Psoas muscle (tissue), 8 donors: ENCODE measurements at places on chromosomes 1 and 21. TPM values are rescaled to one million over a fixed set of nuclear protein-coding genes. Genes with fewer than 3 reads are reported as not detected.

GRCh38 chr21:17777072-17777765 is 41.9 kb downstream of the C21orf91 start:
- DNase-seq: no peak

- DNase-seq: no peak
These were observed 259.2 kb upstream of the KAZN start for GRCh38 chr1:14339288-14339687.

GRCh38 chr21:35801391-35801790 is 258.9 kb downstream of the SETD4 start:
- DNase-seq: no peak

DNA sequence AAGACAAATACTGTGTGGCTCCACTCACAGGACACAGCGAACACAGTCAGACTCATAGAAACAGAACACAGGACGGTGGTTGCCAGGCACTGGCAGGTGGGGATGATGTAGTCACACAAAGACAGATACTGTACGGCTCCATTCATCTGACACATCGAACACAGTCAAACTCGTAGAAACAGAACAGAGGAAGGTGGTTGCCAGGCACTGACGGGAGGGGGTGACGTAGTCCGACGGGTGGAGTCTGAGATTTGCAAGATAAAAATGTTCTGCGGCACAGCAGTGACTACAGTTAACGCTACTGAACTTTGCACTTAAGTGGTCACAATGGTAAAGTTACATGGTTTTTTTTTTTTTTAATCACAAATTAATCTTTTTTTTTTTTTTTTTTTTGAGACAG is 18.7 kb downstream of the C21orf58 start:
- no peak for DNase-seq

DNA sequence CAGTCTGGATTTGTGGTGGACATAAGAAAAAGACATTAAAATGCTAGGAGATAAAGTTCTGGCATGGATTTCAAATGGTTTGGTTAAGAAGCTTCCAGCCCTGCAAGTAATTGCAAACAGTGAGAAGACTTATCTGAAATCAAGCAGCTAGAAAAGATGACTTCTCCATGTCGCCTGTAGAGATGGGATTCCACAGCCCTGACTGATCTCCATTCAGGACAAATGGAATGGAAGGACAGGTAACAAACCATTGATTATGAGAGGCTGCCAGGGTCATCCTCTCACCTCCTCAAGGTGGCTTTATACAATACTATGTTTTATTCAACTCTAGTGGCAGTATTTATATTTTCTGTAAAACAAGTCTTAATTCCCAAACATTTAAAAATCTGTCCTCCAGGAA is 237.9 kb downstream of the HLX start:
- no peak for DNase-seq

- no peak for DNase-seq
These were observed 9.5 kb upstream of the BCAR3 start for GRCh38 chr1:93690921-93691789.

DNA sequence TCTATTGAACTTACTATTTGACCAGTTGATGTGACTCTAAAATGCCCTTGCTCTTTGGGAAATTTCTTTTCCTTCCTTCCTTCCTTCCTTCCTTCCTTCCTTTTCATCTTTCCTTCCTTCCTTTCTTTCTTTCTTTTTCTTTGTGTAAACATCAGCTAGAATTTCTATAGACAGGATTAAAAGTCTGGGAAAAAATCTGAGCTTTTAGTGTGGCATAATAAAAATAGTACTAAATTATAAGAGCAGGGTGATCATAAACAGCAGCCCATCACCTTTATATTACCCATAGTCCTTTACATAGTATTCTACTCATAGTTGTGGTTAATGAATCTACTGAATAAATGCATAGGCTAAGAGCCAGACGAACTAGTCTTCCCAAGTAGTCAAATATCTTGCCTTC is 281.0 kb upstream of the DAB1 start:
- no peak for DNase-seq

- no peak for DNase-seq
These were observed 51.6 kb downstream of the IRF2BP2 start for GRCh38 chr1:234558330-234558836.

- no peak for DNase-seq
These were observed 55.2 kb downstream of the UBR4 start for GRCh38 chr1:19154876-19155275.

- DNase-seq: no peak
These were observed 17.5 kb downstream of the PDE9A start for GRCh38 chr21:42670884-42671283.

DNA sequence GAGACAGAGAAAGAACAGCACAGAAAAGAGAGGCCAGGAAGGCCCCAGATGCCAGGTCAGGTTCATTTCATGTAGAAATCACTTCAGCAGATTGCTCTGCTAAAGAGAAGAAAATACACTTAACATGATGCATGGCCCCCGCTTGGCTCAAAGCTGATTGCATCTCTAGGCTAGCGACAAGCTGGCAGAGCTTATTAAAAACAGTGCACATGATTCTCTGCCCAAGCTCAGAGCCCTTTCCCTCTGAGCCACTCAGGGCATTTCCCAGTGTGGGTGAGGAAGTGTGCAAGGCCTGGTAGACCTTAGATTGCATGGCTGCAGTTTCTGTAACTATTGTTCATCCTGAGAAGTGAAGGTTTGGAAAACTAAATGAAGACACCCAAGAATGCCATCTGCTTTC is 3.3 kb upstream of the CAPN9 start:
- no peak for DNase-seq

GRCh38 chr1:99645699-99646531 is at the start of gene PALMD:
PALMD (plus strand) TSS chr1:99646113; CDS start chr1:99646318, 205 bp downstream.
- DNase-seq: peak; percentile 70

DNA sequence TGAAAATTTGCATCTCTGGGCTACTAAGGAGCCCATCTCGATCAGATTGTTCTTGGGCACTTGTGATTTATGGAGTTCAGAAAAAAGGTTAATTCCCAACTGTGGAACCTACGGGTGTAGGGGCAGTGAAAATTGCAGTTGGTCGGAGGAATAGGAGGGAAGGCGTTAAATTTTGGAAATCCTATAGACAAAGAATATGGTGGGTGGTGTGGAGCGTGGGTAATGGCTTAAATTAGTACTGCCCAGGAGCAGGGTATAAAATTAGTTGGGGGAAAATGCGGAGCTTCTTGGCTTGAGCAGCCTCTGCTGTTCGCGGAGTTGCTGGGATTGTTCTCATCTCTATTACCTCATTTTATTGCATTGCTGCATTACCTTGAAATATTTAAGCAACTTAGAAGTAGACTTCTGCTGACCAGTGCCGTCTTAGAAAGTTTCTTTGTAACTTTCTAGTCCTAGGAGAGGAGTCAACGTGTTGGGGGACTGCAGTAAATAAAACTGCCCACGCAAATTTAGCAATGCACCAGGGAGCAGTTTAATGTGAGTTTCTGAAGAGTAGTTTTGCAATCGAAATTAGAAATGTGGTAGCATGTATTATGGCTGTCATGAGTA is 514 bp downstream of the S1PR1 start:
- no peak for DNase-seq

GRCh38 chr21:45322960-45323461 is 35.3 kb upstream of the POFUT2 start:
- DNase-seq: peak; percentile 59

GRCh38 chr1:208431721-208432120 is 187.5 kb upstream of the PLXNA2 start:
- no peak for DNase-seq

DNA sequence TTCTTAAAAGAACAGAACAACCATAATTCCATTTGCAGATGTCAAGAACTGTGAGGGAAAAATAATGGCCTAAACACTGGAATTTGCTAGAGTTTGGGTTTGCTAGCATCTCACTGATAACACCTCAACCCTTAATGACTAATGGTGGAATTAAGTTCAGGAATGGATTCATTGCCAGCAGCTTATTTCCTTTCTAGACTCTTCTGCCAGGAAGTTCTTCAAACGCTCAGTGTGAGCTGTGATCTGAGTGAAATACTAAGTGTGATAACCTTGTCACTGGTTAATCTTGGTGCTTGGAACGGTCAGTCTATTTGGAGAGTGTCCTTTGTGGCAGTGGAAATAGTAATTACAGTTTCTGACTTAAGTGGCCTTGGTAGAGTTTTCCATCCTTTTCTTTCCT is 21.6 kb upstream of the PLEKHM2 start:
- no peak for DNase-seq

- DNase-seq: no peak
These were observed 346.9 kb upstream of the DAB1 start for GRCh38 chr1:57770772-57771171.

- DNase-seq: no peak
These were observed 45.3 kb upstream of the EDN2 start for GRCh38 chr1:41529621-41530395.

GRCh38 chr1:233647073-233647472 is 33.2 kb downstream of the KCNK1 start:
- DNase-seq: no peak

DNA sequence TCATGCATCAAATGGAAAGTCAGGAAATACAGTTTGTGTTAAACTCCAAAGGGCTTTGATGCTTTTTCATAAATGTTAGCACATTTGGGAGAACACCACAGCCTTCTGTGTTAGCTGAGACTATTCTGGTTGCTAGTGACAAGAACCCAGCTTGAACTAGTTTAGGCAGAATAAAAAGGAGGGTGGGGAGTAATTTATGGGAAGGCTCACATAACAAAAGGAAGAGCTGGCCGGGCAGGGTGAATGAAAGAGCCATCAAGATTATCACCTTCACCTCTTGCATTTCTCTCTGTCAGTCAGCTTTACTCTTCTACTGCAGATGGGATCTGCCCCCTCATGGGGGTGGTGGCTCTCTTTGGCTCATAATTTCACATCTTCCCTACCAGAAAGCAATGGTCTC is 75.4 kb upstream of the VTCN1 start:
- DNase-seq: no peak

- DNase-seq: no peak
These were observed 52.8 kb downstream of the RAP1GAP start for GRCh38 chr1:21616372-21616771.

- no peak for DNase-seq
These were observed 43.7 kb downstream of the SYT6 start for GRCh38 chr1:114109981-114110380.

GRCh38 chr1:41325801-41326200 is 35.4 kb upstream of the FOXO6 start:
- no peak for DNase-seq

GRCh38 chr21:46154155-46154954 is 1.0 kb downstream of the FTCD start:
- DNase-seq: peak; percentile 44

- no peak for DNase-seq
These were observed 474.1 kb downstream of the SMYD3 start for GRCh38 chr1:246032984-246033383.

The SLAMF9 gene
- not detected for polyA plus RNA-seq

The LRRN2 gene
- polyA plus RNA-seq: 0.94 TPM

The CNKSR1 gene
- 11.0 TPM for polyA plus RNA-seq

The SPATA21 gene
- 0.52 TPM for polyA plus RNA-seq

The MRPL20 gene
- polyA plus RNA-seq: 308 TPM

The SYPL2 gene
- polyA plus RNA-seq: 66.2 TPM

The PHLDA3 gene
- polyA plus RNA-seq: 55.1 TPM

The PRDM16 gene
- 0.20 TPM for polyA plus RNA-seq

The CLDN17 gene
- not detected for polyA plus RNA-seq

The PAQR6 gene
- 0.30 TPM for polyA plus RNA-seq

The DYNLT5 gene
- 0.55 TPM for polyA plus RNA-seq

The CLCA2 gene
- polyA plus RNA-seq: 0.01 TPM
